Kidney (tissue), 22 donors: ENCODE measurements at places on chromosomes 2 and 18.

- no peak for DNase-seq
Observed at GRCh38 chr2:241110607-241111439, 8.7 kb upstream of the MTERF4 start.

DNA sequence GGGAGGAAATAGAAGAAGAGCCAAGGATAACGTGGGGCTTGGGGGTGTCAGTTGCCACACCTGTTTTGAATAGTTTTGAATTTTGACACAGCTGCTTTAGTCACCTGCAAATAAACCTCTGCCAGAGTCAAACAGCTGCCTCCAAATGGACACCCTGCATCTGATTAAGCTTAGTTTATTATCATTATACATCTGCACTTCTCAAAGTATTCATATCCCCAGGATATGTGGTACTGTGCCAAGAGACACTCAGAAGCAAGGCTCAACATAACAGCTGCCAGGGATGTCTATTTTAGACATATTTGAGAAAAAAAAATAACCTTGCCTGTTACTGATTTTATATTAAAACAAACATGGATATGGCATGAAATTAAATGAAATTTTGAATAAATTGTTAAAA is 122.5 kb upstream of the WDR75 start:
- no peak for DNase-seq

DNA sequence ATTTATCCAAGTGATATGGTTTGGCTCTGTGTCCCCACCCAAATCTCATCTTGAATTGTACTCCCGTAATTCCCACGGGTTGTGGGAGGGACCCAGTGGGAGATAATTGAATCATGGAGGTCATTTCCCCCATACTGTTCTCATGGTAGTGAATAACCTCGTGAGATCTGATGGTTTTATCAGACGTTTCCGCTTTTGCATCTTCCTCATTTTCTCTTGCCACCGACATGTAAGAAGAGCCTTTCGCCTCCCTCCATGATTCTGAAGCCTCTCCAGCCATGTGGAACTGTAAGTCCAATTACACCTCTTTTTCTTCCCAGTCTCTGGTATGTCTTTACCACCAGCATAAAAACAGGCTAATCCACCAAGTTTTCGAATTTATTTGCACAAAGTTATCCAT is 20.3 kb upstream of the CHST10 start:
- no peak for DNase-seq

DNA sequence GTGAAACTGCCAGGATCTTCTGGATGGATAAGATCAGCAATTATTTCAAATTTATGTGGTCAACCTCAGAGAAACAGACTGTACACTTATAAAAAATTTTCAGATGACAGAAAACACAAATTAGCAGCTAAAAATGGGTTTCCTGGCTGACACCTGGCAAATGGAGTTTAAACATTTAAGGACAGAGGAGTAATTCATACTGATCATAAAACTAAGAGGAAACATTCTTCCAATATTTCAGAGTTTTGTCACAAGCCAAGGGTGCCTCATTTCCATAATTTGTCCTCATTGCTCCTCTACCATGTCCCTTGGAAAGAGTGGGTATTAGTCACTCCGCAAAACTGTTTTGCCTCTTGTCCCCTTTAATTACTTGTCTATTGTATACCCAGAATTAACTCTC is 70.2 kb downstream of the TMEFF2 start:
- no peak for DNase-seq

GRCh38 chr2:71331581-71332434 is at the start of gene ZNF638:
Gene ZNF638, plus strand, starts transcription at chr2:71331782. Its CDS starts 17,173 bp downstream, at chr2:71348955.
- DNase-seq: peak; percentile 97

DNA sequence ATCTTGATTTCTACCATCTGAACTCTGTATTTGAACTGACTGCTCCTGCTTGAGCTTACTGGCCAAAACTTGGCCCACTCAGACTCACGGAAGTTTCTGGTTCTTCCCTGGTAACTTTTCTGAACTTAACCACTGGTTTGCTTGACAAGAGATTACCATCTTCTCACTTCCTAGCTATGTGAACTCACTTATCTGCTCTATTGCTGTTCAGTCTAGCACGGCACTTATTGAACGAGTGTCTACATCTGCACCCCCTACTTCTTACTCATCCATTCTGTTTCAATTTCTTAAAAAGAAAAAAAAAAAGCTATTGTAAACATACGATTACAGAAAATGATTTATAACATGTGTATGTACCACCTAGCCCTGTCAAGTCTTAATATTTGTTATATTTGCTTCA is 9.0 kb downstream of the CKAP2L start:
- no peak for DNase-seq

GRCh38 chr2:205706769-205707381 is 24.6 kb downstream of the NRP2 start:
- peak; percentile 86 for DNase-seq

- no peak for DNase-seq
Observed at GRCh38 chr2:180507028-180507427, 473.4 kb upstream of the UBE2E3 start.

DNA sequence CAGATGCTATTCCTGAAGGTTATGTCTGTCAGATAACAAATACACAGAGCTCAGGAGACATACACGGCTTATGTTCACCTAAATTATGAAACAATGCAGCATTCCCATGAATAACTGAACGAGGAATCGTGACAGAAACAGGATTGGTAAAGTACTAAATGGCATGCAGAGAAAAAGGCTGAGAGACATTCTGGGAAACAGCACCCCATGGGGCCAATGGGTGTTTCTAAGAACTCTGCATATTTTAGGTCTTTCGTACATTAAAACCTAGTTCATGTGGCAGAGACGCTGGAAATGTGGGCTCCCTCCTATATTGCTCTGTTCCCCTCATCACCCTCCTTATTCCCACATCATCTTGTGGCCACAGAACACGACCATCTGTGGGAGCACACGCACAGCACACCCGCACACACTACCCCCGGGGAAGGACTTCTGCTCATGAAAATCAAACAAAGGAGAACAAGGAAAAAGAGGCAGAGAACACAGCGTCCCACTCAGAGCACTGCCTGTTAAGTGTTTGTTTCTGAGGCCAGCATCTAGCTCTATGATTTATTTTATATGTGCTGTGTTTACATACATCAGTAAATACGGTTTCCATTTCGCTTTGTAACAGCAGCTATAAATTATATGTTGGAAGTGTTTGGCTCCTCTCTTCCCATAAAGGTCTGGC is 143.6 kb downstream of the AFF3 start:
- no peak for DNase-seq

GRCh38 chr18:59426855-59427254 is 67.8 kb upstream of the LMAN1 start:
- no peak for DNase-seq

DNA sequence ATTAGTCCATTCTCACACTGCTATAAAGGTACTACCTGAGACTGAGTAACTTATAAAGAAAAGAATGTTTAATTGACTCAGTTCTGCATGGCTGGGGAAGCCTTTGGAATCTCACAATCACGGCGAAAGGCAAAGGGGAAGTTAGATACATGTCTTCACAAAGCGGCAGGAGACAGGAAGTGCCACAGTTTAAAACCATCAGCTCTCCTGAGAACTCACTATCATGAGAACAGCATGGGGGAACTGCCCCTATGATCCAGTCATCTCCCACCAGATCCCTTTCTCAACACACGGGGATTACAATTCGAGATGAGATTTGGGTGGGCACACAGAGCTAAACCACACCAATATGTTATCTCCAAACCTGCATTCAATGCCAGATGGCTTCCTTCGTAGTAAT is 716.1 kb downstream of the DCC start:
- DNase-seq: no peak

GRCh38 chr2:135226961-135227360 is 174.9 kb downstream of the RAB3GAP1 start:
- DNase-seq: no peak

DNA sequence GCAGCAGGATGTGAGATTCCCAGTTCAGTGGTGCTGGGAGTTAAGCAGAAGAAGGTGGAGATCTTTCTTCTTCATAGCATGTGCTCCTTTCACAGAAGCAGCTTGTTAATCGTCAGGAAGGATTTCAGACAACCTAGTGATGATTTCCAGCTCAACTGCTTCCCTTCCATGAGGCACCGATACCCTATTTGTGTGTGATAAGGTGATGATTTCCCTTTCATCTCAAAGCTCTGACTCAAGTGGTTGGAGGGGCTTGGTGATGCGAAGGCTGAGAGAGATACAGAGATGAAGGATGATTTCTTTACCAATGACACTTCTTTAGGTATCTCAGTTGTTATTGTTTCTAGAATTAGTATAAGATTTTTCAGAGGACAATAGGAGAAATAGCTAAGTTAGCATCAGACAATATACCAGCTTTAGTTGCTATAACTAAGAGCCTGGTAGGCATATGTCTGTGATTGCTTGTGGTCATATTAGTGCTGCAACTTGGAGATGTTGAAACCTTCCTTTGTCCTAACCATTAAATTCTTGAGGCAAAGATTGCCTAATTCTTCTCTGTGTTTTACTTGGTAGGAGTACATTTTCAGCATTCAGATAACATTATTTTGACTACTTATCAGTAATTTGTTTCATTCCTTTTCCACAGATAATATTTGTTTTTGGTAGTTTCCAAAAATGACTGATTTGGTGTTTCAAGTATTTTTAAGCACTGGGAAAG is 111.3 kb downstream of the PLCL1 start:
- no peak for DNase-seq

GRCh38 chr18:57738078-57738477 is 65.0 kb downstream of the ATP8B1 start:
- no peak for DNase-seq

- no peak for DNase-seq
Observed at GRCh38 chr2:31877008-31877407, 133.8 kb downstream of the MEMO1 start.

DNA sequence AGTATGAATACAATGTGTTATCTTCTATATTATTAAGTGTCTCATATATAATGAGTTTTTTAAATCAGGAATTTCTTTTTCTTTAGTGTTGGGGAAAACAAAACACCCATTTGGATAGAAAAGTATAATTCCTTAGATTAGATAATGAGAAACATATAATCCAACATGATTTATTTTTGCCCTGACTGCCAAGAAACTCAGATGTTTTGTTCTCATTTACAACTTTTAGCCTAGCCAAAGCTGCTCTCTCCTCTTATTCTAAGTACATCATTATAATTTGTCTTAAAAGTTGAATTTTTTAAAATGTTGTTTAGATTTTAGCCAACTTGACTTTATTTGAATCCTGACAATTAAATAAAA is 68.6 kb downstream of the SLC40A1 start:
- no peak for DNase-seq

DNA sequence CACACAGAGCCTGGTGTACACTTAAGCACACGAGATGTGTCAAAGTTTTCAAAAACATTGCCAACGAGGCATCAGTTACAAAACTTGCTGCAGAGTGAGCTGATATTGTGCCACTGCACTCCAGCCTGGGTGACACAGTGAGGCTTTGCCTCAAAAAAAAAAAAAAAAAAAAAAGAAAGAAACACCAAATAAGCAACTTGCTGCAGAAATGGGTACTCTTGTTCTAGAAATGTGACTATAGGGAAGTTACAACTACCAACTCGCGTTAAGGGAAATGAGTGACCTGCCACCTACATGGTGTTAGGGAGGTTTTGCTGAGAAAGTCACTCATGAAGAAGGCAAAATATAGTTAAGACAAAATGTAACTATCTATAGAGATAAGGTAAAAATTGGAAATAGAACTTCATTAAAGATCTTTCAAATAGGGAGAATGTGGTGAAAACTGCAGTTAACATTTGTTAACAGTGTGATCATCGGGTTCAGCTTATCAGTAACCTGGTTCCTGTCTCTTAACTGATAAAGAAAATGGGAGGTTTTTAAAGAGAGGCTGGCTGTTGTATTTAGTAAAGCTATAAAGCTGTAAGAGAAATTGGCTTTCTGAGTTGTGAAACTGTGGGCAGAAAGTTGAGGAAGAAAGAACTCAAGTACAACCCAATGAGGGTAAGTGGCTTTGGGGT is at the start of gene IL1RL1:
TSS of gene IL1RL1 (plus strand) at position 600 of the 677 bp plus-strand sequence. CDS start 26,702 bp downstream, outside the sequence.
- no peak for DNase-seq

DNA sequence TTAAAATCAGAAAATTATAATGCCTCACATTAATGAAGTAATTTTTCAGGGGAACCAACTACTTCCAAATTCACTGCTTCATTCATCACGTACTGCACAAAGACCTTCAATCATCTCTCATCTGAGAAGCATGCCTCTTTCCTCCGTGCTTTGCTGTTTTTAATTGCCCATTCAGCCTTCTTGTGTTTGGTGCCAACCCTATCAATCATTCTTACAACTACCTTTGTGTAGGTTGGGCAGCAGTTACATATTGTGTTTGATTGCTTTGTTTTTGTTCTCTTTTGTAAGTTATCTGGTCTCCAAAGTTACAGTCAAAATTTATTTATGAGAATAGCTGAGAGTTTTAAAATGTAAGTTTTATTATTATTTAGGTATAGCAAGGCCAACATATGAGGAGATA is 549.0 kb upstream of the SLC8A1 start:
- no peak for DNase-seq

DNA sequence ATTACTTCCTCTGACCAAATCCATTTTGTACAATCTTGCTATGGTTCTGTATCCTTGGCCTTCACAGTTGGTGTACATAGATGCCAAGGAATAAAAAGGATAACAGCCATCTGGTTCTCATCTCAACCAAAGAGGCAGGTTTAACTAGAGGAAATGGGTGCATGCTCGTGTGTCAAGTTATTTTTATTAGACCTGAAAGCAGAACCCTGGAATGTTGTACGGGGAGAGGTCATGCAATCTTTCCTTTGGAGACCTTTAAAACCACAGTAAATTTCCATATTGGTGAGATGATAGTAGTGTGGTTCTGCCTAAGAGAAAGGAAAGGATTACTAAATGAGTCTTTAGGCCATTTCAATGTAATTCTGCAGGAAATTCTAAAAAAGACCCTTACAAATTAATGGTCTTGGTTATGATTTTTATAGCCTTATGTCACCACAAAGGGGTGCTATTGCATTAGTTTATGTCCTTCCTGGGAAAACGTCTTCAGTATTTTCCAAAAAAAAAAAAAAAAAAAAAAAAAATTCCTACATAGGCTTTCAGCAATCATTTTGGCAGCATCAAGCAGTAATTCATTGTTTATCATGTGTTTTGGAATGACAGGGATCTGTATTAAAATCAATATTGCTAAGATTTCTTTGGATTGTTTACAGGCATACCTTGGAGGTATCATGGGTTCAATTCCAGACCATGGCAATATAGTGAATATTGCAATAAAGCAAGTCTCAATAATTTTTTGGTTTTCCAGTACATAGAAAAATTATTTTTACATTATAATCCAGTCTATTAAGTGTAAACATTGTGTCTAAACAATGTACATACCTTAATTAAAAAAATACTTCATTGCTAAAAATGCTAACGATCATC is 270.8 kb downstream of the NYAP2 start:
- peak; percentile 64 for DNase-seq

DNA sequence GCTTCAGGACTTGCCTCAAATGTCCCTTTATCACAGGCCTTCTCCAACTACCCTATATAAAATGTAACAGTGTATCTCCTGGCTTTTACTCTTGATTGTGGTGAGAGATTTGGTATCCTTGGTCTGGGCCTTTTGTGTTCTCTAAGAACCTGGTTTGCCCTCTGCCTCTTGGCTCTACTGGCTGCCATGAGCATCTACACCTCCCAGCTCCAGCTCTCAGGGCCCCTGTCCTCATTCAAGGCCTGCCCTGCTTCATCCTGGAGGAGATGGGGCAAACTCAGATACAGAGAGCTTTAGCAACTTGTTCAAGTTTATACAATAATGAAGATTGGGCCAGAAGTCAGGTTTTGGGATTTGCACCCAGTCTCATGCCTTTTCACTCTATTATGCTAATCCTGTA is 45.0 kb downstream of the QPCT start:
- no peak for DNase-seq
